ENCODE measurements at places on chromosomes 13 and 19.

- DNase-seq: peak; percentile 84
Measured at GRCh38 chr19:44748426-44749254, at the start of gene BCL3. BCL3 (plus strand) TSS chr19:44748708; CDS start chr19:44748791, 83 bp downstream.

DNA sequence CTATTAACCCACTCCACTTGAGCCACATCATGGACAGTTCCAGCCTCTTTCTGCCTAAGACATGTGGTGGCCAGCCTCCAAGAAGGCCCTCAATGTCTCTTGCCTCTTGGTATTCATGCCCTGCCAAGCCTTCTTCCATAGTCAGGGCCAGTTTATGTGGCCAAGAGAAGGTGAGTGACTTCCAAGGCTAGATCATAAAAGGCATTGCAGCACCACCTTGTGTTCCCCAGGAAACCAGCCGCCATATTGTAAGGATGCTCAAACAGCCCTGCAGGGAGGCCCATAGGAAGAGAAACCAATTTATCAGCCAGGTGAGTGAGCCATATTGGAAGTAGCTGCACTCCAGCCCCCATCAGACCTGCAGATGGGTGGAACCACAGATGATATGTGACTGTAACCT lies 12.3 kb upstream of the DNMT1 start:
- DNase-seq: no peak

GRCh38 chr13:24684600-24684998 lies 4.4 kb downstream of the ATP12A start:
- DNase-seq: no peak

- DNase-seq: no peak
Measured at GRCh38 chr19:7395360-7396066, 46.8 kb downstream of the ARHGEF18 start.

DNA sequence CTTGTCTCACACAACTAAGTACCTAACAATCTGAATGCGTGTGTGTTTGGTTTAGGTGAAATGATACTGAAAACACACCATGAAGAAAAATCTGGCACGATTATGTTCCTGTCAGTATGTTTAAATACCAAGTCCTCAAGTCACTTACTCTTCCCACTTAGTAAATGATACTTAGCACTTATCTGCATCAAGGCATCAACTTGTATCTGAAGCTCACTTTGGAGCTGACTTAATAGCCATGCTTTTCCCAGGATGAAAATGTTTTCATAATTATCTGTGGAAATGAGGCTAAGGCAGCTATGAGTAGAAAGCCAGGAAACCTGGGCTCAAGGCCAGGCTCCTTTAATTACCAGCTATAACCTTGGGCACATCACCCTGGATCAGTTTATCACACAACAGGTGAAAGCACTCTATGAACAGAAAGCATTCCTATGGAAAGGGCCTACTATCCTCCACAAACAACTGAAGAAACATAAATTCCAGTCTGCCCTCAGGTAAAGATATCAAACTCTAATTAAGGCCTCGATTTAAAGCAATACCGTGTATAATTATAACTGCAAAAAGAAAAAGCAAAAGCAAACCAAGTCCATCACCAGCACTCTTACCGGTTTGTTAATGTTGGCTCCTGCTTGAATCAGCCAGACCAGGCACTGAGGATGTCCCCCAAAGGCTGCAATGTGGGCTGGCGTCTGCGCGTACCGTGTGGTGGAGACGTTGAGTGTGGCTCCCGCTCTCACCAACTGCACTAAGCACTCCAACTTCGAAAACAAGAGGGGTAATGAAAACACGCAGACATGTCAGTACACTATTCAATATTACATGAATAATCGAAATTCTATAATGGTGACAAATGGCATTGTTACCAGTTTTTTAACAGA lies 4.6 kb downstream of the ANKRD10 start:
- DNase-seq: no peak

DNA sequence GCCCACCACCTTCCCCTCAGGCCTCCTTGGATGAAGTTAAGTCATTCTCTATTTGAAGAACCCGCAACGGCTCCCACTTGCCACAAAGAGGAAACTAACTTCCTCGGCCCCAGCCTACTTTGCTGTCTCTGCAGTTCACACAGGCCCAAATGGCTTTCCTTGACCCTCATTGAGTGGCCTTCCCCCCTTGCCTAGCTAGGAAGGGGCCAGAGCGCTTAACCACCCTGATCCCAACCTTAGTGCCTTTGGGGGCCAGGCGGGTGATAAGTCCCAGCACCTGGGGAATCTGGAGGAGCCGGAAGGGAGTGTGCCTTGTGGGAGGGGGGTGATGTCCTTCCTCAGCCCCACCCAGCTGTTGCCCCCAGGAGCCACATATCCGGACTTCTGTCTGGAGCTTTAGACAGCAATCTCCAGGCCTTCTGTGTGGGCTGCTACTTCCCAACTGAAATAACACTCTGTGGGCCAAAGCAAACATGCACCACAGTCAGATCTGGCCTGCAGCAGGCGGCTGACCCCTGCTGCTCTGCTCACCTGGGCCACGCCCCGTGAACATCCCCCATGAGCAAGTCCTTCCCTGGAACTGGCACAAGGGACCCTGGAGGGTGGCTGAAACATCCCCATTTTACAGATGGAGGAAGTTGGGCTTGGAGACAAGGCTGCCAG lies 10.5 kb downstream of the NECTIN2 start:
- no peak for DNase-seq

DNA sequence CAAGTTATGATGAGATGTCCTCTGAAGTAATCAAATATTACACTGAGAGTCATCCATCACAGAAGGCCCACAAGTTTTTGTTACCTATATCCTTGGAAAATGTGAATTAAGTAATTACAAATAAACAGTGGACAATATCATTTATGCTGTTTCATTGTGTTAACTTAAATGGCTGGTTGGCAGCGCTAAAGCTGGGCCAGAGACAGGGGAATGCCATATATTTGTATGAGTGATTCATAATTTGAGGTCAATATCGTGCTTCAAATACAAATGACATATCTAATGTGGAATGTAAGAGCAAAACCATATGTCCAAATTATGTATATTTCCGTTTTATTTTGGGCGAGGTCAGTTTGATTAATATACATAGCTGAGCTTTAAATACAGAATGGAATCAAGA lies 1556.2 kb downstream of the SLITRK5 start:
- DNase-seq: no peak

GRCh38 chr13:105135852-105136615 lies 1399.4 kb downstream of the EFNB2 start:
- DNase-seq: no peak

DNA sequence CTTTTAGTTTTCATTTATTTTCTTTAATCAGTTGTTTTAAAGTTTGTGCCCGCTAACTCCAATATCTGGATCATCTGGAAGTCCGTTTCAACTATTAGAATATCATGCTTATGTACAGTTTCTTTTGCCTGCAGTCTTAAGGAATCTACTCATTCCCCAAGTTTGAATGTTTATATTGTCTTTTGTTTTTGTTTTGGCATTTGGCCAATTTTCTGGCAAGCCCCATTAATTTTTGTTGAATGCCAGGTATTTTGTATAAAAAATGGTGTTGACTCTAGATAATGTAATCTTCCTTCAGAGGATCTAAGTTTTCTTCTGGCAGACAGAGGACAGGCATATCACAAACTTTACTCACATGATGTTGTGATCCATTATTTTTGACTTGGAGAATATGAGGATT lies 11.1 kb upstream of the ZNF235 start:
- DNase-seq: no peak

DNA sequence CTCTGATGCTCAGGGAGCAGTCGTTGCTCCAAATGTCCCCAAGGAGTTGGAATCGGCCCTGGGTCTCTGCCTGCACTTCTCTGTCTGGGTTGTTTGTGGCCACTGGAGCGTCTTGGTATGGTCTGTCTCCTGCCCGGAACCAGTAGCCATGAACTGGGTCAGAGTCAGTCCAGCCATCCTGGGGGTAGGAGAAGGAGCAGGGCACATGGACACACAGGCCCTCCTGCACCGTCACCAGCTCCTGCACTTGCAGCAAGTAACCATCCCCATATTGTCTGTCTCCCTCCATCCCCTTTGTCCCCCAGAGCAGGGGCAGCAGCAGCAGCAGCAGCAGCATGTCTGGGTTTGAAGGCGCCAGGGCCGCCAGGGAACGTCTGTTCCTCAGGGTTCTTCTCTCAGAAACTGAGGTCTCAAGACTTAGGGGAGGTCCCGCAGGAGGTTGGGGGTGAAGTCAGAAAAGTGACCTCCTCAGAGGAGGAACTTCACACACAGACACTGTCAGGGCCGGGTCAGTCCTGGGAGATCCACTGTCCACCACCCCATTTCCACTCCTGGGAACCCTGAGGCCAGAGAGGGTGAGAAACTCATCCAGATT lies at the start of gene SIGLEC8:
Gene SIGLEC8, minus strand, starts transcription at position 404 of the 595 bp plus-strand sequence. Its CDS starts 67 bp downstream, at position 337.
- DNase-seq: no peak

DNA sequence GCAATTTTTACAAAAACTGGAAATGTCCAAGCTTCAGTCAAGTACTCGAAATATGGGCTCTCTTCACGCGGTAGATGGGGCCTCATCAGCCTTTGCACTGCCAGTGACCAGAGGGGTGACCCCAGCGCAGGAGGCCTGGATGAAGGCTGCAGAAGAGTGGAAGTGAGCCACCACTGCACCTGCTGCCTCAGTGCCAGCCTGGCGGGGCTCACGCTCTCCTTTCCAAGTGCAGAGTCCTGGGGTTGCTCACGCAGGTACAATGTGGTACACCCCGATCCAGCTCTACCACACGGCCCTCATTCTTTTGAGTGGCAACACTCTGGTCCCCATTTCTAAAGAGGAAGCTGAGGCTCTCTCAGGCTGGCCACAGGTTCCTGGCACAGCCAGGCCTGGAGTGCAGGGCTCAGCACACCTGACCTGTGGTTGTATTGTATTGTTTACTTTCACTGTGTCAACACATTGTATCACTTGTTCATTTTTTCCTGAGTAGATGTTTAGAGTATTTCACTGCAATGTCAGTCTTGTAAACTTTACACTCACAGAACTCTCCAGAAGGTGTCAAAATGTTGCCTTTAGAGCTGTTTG lies 97.3 kb upstream of the SOX1 start:
- DNase-seq: no peak

- DNase-seq: peak; percentile 65
Measured at GRCh38 chr19:42325896-42326771, 699 bp downstream of the MEGF8 start.

- peak; percentile 23 for DNase-seq
Measured at GRCh38 chr19:15463861-15464371, 428 bp downstream of the RASAL3 start.

GRCh38 chr13:80946008-80946802 lies 605.3 kb upstream of the SPRY2 start:
- DNase-seq: no peak

- DNase-seq: no peak
Measured at GRCh38 chr13:37613236-37613635, 14.7 kb upstream of the POSTN start.

GRCh38 chr13:44292545-44292944 lies 81.1 kb upstream of the SERP2 start:
- peak; percentile 32 for DNase-seq

- no peak for DNase-seq
Measured at GRCh38 chr13:98405690-98406344, 171.1 kb downstream of the STK24 start.

DNA sequence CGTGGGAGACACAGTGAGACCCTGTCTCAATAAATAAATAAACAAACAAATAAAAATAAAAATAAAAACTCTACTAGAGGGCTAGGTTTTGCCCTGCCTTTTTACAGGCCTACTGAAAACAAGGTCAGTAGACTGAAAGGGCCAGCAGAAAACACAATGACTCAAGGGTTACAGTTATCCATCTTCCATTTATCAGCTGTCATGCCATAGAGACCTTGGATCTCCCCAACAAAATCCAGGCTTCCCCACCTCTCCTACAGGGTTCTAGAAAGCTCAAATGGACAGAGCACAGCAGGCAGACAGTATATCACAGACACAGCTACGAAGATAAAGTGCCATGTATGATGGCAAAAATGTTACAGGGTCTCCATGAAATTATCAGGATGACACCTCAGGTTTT lies 54.4 kb downstream of the FOXO1 start:
- DNase-seq: no peak

- DNase-seq: peak; percentile 64
Measured at GRCh38 chr19:7787141-7787540, 24.1 kb downstream of the CLEC4M start.

GRCh38 chr19:14002571-14003250 lies 3.4 kb downstream of the RFX1 start:
- peak; percentile 28 for DNase-seq

- peak; percentile 69 for DNase-seq
Measured at GRCh38 chr19:14031719-14032480, at the start of gene IL27RA. IL27RA (plus strand) TSS chr19:14031762; CDS start chr19:14031873, 111 bp downstream.
